ENCODE measurements at places on chromosomes 2 and 18.

GRCh38 chr2:151766437-151767153, 32.3 kb upstream of the NEB start:
- DNase-seq, result no peak

DNA sequence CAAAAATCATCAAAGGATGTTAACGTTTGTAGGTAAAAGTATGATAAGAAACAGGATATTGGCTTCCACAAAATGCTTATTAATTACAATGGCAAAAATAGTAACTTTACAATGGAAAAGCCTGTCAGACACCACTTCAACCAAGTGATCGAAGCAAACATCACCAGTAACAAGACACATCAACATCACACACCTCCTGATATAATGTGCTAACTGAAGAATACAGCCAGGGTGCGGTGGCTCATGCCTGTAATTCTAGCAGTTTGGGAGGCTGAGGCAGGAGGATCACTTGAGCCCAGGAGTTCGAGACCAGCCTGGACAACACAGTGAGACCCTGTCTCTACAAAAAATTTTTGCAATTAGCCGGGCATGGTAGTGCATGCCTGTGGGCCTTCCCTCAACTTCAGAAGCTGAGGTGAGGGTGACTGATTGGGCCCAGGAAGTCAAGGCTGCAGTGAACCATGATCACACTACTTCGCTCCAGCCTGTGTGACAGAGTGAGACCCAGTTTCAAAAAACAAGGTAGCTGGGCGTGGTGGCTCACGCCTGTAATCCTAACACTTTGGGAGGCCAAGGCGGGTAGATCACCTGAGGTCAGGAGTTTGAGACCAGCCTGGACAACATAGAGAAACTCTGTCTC, 15.0 kb downstream of the MGAT4A start:
- DNase-seq, result no peak

- DNase-seq, result no peak
Observed at GRCh38 chr2:229154381-229154780, 116.7 kb downstream of the PID1 start.

DNA sequence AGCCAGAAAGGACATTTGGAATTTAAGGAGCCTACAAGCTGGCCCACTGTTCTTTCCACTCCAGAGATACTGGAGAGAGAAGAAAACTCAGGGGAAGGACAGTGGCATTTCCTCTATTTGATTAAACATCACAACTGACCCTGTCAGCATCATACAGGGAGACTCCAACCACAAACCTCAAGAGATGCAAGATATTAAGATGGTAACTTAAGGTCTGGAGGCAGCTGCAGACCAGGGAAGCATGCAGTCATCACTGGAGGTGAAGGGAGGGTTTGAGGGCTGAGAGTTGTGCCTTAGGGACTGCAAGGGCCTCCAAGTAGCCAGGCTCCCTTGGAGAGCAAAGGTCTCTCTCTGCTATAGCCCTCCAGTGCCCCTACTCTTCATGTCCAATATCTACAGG, 67.4 kb downstream of the RNF152 start:
- no peak for DNase-seq

DNA sequence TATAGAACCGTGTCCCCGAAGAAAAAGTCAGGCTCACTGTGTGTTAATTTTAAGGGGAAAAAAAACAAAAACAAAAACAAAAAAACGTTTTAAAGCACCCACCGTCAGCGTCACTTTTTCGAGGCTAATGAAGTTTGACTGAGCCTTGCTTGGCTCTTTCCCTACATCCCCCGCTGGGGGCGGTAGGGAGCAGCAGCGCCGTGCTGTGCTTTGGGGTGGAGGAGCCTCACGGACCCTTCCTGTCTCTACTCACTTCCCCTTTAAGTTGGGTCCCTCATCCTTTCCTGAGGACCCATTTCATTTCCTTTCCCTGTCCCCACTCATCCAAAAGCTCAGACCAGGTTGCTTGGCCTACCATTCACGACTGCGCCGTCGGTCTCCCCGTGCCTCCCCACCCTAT, 82.8 kb upstream of the RPL31 start:
- DNase-seq, result no peak

DNA sequence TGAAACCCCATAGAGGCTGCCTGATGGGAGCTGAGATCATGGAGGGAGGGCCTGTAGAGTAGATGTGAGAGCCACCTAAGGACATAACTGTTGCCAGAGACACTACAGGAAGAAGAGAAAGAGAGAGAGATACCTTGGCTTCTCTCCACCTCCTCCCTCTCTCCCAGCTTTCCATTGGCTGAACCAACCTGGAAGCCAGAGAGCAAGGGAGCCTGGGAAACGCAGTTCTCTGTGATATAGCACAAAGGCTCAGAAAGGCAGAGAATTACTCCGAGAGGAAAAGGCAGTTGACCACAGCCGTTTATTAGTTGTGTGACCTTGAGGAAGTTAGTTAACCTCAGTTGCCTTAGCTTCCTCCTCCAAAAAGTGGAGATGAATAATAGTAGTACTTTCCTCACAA, 37.7 kb upstream of the MAT2A start:
- DNase-seq, result no peak

- no peak for DNase-seq
Observed at GRCh38 chr18:57784034-57784800, 18.9 kb downstream of the ATP8B1 start.

DNA sequence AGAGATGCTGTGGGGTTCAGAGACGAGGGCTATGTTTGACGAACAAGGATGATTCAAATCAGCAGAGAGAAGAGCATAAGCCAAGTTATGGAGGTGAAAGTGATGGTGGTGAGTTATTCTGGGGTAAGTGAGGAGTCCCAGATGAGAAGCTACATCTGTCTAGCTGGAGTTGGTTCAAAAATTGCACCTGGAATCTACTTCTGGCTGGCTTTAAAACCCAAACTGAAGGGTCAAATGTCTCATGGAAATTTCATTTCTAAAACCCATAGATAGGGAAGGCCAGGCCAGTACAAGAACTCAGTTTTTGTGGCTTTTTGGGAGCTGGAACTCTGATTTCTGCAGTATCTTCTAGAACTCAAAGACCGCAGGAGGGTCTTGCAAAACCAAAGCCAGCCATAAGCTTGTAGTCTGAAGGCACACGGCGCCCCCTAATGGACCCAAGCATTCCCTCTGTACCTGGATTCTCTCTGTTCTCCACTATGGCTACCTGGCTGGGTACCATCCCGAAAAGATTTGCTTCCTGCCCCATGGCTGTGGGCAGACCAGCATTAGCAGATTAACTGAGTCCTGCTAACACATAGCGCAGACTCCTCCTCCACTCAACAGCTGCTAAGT, 229.1 kb upstream of the SLC14A2 start:
- DNase-seq, result no peak

DNA sequence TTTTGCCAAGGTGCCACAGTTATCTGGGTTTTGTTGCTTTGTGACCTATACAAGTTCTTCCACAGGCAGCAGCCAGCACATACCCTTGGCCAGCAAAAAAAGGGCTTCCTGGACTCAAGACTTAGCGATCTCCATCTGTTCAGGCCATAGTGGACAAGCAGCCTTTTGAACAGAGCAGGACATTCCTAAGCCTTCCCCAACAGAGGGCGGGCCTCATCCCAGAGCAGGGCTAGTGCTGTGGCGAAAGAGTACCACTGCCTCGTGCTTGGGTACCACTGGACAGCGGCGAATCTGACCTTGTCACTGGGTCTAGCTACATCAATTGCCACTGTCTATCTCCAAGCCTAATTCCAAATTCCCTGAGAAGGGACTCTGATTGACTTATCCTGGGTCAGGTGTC, 56.4 kb downstream of the NAB1 start:
- DNase-seq, result no peak

- no peak for DNase-seq
Observed at GRCh38 chr2:185384822-185385560, 353.6 kb upstream of the FSIP2 start.

GRCh38 chr2:173149491-173149890, 73.8 kb downstream of the MAP3K20 start:
- DNase-seq, result peak; percentile 20

- no peak for DNase-seq
Observed at GRCh38 chr2:240189686-240190085, 49.2 kb upstream of the OTOS start.

- no peak for DNase-seq
Observed at GRCh38 chr2:14743861-14744260, 111.3 kb downstream of the LRATD1 start.

DNA sequence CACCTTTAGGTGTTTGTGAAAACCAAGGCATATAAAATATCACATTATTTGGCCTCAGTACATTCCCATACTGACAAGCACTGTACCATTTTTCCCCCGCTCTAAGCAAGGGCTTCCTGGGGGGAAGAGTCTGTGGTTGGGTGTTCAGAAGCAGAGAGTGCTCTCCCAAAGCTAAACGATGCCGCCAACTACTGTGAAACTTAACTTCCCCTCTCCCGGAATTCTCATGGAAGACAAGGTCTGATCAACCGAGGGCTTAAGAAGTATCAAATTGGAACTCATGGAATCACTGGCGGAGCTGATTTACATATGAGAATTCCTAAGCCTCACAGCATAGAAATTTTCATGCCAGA, 433 bp upstream of the MFF start:
- no peak for DNase-seq

DNA sequence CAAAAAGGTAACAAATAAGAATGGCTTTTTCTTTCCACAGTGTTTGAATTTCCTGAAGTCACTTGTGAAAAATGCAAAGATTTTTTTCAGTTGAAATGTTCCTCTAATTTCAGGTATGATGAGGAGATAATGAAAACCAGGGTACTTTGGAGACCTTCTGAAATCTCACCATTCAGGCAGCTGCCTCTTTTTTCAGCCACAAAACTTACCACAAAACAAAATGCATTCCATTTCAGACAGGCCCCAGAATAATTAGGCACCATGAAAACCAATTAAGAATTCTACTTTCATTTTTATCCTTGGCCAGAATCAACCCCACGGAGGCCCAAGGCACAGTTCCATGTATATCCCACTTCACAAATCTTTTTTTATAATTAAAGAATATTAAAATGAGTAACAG, 880.3 kb upstream of the ACVR2A start:
- DNase-seq, result no peak

GRCh38 chr18:13067124-13067523, 76.0 kb downstream of the CEP192 start:
- no peak for DNase-seq

DNA sequence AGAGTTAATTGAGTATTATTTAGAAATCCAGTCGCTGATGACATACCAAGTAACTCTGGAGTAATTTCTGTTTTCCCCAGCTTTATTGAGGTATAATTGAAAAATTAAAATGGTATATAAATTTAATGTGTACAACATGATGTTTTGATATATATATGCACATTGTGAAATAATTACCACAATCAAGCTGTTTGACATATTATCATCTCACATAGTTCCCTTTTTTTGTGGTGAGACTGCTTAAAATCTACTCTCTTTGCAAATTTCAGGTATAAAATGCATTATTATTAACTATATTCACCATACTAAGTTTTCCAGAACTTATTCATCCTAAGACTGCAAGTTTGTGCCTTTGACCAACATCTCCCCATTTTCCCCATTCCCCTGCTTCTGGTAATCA, 25.0 kb upstream of the SPAG16 start:
- no peak for DNase-seq

GRCh38 chr2:152127628-152128027, 28.8 kb upstream of the CACNB4 start:
- DNase-seq, result no peak

DNA sequence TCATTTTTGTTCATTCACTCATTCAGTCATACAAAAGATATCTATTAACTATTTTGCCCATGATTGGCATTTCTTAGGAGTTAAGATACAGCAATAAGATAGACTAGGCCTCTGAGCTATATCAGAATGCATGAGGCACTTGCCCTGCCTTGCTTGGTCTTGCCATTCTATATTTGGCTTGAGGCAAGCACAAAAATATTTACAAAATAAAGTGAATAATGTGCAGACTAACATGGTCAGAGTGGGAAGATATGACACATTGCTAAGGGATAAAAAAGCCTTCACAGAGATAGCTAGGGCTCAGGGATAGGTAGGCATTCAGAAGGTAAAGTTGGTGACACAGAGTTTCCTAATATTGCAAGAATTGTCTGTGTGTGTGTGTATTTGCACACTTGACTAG, 75.0 kb upstream of the MMADHC start:
- no peak for DNase-seq

GRCh38 chr2:169845016-169845415, 17.8 kb downstream of the UBR3 start:
- no peak for DNase-seq
